ENCODE measurements at places on chromosomes 16 and 17.

DNA sequence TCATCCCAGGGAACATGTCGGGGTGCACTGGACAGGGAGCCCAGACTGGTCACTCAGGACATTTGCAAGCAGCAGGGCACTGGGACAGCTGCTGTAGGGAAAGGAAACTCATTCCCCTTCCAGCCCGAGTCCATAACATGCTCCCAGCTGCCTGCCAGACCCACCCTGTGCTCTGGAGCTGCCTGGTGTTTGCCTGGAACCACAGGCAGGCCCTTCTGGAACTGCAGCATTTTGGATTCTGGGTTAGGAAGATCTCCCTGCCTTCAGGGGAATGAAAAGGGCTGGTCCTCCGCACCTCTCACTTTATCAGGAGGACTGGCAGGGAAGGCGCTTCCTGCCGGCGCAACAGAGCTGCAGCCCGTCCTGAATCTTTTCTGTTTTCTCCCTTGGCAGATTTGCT, 41.2 kb downstream of the MEAK7 start:
- no peak for DNase-seq

- no peak for DNase-seq
These were observed 89.5 kb upstream of the METRNL start for GRCh38 chr17:82989881-82990280.

- DNase-seq: no peak
These were observed 99.2 kb upstream of the ZNF750 start for GRCh38 chr17:82938873-82939620.

- DNase-seq: peak; percentile 37
These were observed 792 bp downstream of the SECTM1 start for GRCh38 chr17:82332669-82333278.

DNA sequence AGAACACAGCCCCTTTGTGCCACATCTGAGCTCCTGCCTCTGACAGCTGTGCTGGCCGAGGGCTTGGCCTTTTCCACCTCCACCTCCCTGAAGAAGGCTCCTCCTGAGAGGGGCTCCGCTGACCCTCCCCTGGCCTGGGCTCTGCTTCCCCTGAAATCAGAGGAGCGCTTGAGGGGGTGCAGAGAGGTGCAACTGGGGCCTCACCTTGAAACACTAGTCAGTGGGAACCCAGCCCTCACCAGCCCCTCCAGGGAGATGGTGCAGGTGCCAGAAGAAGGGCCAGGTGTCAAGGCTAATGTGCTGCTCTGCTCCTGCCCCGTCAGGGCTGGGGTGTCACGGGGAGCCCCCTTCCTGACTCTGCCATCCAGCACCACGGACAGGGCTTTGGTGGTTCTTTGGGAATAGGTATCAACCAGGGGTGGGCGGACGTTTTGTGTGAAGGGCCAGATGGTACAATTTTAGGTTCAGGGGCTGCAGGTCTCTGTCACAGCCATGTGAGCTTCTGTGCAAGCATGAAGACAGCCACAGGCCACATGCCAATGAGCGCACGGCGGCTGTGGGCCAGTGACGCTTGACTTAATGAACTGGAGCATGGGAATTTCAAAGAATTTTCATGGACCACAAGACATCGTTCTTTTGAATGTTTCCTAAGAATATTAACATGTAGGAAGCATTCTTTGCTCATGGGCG, 2.1 kb upstream of the ZG16B start:
- no peak for DNase-seq

DNA sequence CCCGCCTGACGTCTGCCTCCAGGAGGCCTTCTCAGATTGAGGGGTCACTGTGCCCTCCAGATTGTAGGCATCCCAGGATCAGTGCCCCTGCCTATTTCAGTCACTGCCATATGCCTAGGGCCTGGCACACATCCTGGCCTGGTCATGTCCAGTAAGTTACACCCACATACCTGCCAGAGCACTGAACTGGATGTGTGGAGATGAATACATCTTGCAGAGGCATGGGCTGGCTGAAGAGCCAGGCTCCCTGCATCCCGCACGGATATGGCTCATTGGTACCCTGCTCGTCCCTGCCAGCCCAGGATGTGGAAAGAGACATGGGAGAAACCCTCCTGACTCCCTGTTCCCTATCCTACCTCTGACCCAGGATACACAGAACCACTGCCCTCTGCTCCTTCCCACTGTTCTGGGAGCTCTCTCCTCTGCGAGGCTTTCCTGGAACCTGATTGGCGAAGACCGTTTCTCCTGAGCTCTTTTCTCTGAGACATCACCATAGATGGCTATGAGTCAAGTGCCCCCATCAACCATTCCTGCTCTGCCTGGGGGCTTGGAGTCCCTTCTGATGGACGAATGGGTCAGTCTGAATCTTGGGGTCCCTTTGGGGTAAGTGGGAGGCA, 40.0 kb upstream of the TAC4 start:
- DNase-seq: no peak

- no peak for DNase-seq
These were observed 21.9 kb downstream of the OMG start for GRCh38 chr17:31275116-31275515.

- no peak for DNase-seq
These were observed 227.3 kb downstream of the SNX29 start for GRCh38 chr16:12203780-12204351.

All from CD4-positive, alpha-beta T cell treated with Interleukin-2 at 100 ng/mL for 4 hours (primary cell).